ENCODE measurements at places on chromosomes 2 and 18.
A peak's percentile ranks its signal among the peaks of the same experiment; 100 is the strongest.

DNA sequence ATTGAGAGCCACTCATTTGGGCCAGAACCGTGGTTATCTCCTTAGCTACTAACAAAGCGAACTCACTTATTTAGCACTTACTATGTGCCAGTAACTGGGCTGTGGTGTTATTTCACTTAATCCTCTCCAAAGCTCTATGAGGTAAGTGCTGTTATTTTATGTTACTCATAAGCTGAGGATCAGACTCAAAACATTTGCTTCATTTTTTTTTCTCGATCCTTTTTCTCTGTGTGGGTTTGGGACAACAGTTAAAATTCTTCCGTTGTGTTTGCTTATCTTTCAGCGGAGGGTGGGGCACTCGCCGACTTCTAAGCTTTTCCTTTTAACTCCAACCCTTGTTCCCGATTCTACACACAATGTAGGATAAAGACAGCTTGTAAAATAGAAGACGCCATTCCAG lies 52.8 kb downstream of the TMEM178A start:
- no peak for DNase-seq

- DNase-seq = no peak
These were observed 49.0 kb downstream of the CYTIP start for GRCh38 chr2:157394928-157395327.

DNA sequence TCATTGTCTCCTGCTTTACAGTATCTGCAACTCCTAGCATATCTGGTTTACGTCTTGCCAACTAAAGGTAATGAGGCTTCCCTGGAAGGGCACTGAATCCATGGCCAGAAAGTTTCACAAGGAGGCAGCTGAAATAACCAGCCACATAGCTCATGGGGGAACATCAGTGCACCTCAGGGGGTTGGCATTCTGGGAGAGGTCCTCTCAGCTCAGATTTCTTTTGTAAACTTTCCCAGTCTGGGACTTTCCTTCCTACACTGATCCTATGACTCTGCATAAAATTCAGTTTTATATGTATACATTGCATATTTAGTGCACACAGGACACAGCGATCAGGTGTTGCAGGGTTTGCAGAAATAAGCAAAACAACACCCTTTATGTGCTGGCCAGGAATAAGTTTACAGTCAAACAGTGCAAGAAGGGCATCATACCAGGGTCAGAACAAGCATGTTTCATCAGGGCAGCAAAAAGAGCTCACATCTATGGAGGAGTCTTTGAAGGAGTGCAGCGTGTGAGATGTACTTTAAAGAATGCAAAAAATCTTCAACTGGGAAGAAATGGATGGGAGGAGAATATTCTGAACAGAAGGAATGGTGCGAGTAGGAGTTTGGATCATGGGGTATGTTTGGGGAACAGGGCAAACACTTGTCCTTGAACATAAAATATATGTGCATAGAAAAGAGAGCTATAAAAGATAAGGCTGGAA lies 240.6 kb upstream of the RAB12 start:
- DNase-seq = no peak

GRCh38 chr18:14900435-14900834 lies 152.5 kb downstream of the ANKRD30B start:
- no peak for DNase-seq

DNA sequence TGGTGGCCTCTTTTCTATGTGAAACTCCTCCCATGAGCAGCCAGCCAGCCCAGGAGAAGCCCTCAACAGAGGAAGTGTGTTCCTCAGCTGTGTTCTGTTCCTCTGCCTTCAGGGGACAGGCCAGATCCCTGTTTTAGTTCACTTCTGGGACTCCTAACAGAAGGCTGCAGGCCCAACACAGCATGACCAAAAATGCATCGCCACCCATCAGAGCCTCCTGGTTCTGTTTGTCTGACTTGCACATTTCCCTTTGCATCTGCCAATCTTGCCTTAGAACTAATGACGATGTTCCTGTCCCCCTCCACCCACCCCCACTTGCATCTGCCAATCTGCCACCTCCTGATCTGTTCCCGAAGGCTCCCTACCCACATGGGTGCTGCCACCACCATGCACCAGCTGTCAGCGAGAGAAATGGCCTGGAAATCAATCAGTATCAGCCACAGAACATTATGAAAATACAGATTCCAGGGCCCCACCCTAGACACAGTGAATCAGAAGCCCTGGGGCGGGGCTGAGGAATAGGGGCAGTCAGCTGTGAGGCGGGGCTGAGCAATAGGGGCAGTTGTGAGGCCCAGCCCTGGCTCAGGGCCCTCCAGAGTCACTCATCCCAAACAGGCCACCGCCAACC lies 51.0 kb downstream of the FAM168B start:
- DNase-seq = no peak

DNA sequence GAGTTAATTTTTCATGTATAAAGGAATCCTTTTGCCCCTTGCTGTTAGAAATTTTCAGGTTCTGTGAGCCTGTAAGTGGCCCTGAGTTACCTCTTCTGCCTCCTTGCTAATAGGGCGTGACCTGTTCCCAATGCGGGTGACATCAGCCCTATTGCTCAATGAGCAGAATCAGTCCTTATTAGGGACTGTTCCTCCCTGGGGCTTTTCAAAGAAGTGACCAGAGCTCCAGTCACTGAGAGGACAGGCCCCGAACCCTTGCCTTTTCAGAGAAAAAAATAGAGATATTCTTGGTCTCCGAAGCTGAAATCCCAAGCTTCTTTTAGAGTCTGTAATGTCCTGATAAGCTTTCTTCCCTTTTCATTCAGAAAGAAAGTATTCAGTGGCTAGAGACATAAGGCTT lies 8.2 kb upstream of the APOB start:
- DNase-seq = no peak

- no peak for DNase-seq
These were observed 25.7 kb downstream of the L3MBTL4 start for GRCh38 chr18:6389005-6389404.

DNA sequence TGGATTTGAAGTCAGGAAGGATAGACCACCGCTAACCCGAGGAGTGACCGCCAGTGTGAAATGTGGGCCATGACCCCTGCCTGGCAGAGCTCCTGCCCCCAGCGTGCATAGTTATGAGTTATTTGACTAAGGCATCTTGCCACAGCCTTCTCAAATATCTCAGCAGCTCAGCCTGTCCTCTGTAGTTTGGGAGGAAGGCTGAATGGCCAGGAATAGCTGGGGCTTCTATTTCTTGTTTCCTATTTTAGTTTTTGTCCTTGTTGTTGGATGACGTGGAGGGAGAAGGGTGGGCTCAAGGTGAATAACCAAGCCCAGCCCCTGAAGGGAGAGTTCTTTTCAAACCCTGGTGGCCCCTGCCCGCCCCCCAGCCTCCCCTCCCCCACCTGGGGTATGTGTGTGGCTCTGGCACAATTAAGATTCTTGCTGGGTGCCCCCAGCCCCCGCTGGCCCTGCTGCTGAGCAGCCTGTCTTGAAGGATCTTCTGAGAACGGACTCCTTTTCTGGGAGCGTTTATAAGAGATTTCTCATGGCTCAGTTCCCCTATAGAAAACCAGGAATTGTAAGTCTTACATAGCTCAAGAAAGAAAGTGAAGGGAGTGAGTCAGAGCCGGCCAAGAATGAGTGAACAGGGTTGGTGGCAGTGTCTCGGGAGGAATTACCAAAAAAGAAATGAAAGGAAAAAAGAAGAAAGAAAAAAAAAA lies 157.4 kb downstream of the GLI2 start:
- no peak for DNase-seq

GRCh38 chr2:55361465-55362189 lies 58.0 kb downstream of the CCDC88A start:
- DNase-seq = no peak

- DNase-seq = no peak
These were observed 386.2 kb downstream of the SETBP1 start for GRCh38 chr18:45066886-45067285.

GRCh38 chr2:25726522-25726921 lies 53.1 kb upstream of the DTNB start:
- no peak for DNase-seq

- DNase-seq = no peak
These were observed 8.9 kb downstream of the ASPRV1 start for GRCh38 chr2:69952336-69953115.

DNA sequence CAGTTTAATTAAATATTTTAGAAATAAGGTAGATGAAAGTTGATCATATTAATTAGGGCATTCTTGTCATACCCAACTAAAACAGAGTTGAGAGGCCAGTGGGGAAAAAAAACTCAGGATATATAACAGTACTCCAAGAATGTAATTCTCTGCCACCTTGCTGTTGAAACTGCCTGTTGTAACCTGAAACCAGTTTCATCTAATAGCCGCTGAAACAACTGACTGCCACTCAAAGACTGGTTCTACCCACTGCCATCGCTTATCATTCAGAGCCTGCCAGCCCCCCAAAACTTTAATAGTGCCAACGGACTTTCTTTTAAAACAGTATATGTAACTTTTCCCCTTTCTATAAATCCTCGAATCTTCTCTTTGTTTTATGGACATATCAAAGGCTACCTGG lies 37.7 kb upstream of the FSIP2 start:
- DNase-seq = no peak

DNA sequence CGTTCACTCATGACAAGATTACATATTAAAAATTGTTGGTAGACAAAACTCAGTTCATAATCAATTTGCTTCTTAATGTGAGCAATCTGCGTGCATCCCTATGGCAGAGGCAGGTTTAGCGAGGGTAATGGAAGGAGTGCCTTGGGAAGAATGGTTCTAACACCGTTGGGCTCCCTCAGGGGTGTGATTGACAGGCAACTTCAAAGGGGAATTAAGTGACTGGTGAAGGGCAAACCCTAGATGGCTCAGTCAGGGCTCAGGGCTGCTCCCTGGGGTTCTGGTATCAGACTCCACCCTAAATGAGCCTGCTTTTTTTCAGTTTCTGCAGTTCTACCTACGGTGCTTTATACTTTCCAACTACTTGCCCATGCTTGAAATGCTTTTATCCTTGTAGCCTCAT lies 419.5 kb upstream of the CELF4 start:
- no peak for DNase-seq

GRCh38 chr2:168934826-168935225 lies 33.7 kb downstream of the G6PC2 start:
- no peak for DNase-seq

DNA sequence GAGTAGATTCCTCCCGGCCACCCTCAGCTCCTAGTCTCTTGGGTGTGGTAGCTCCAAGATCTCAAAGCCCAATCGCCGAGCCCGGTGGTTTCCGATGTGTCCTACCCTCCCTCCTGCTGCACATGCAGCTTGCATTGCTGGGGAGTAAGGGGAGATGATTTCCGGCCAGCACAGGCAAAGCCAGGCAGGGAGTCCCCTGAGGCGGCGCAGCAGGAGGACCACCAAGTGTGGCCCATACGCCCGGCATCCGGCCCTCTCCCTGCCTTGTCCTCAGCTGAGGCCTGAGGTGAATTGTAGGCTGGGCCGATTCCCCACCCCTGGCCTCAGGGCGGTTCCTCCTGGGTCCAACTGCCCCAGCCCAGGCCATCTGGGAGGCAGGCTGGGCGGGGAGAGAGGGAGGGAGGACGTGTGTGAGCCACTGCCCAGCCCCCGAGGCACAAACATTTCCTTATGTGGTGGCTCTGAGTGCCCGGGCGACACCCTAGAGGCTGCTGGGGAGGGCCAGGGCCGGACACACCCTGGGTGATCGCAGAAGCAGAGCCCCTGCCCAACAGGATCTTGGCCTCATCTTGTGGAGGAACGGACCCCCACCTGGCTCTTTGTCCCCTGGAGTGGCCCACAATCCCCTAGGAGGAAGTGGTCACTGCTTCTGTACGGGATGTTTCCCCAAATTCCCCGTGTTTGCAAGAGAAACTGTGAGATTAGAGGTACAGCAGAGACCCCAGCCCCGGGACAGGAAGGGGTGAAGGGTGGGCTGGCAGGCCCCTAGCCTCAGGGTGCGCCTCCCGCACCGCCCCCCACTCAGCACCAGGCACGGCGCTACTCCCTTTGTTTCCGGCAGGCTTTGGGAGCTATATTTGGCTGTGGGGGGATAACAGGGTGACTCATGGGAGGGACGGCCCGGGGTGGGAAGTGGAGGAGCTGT lies 41.9 kb upstream of the PTMA start:
- DNase-seq = no peak

DNA sequence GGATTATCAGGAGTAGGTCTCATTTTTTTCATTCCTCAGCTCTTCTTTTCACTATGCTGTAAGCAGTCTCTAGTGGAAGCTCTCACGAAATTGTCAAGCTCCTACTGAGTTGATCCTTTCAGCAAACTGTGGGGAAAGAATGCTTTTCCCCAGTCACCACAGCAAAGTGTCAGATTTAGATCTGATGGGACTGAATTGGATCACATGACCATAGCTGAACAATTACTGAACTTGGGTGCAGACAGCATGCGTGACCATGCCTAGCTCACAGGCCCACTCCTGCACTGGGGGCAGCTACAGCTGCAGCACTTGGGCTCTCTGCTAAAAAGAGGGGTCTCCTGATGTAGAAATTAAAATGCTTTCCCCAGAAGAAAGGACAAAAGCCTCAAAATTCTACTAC lies 3.1 kb downstream of the ARHGAP15 start:
- DNase-seq = peak; percentile 46

GRCh38 chr2:176817061-176817565 lies 395.5 kb upstream of the HNRNPA3 start:
- DNase-seq = peak; percentile 17

DNA sequence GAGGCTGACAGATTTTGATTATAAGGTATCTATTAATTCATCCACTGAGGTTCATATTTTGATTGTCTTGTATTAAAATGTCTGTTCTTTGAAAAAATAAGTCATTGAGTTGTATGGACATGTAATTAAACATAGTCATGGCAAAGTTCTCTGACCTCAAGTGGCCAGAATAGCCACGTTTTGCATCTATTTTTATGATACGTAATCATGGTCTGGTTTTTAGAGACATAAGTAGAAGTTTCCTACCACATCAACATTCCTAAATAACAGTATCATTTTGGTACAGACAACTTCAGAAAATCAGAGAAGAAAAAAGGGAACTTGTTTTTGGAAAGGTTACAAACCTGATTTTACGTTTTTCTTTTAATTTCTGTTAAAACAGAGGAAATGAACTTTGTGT lies 47.6 kb downstream of the COL5A2 start:
- no peak for DNase-seq

- no peak for DNase-seq
These were observed 5.2 kb upstream of the SIGLEC15 start for GRCh38 chr18:45820106-45820745.

DNA sequence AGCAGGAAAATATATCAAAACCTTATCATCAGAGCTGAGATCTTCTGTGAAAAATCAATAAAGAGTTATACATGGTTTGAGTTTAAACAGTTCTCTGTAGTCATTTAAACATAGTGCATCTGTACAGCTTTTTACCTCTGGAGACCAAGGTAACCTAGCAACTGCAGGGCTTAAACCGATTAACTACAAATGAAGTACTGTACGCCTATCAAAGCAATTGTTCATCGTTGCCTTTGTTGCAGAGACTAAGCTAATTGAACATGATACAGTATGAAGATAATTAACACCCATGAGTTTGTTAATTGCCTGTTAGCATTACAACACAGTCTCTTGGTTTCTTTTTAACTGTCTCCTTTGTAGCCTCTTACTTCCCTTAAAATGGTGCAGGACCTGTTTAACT lies 147.9 kb downstream of the LNPK start:
- no peak for DNase-seq

All from CD8-positive, alpha-beta T cell (primary cell).